ENCODE measurements at places on chromosomes 4 and X.

DNA sequence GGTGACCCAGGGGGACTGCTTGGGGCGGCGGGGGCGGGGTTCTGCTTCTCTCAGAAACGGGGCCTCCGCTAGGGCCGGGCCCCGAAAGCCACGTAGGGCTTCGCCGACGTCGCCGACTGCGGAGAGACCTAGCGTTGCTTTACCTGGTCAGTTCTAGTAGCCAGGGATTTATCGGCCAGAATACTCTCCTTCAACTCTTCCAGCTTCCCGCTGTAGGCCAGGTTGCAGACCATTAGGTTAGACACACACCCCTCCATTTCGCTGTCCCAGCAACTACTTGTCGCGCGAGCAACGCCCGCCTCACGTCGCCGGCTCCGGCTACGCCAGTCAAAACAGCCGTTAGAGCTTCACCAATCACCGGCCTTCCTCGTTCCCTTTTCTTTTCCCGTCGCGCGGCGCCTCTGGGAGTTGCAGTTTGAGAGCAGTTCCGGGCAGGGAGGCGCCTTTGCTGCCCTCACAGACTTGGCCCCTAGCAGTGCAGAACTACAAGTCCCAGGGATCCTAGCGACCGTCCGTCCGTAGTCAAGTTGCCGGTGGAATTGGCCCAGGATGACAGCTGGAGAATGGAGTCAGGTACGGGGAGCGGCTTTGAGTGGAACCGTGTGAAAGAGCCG is at the start of the genes ATG4A and PSMD10:
Gene ATG4A, plus strand, starts transcription at position 515 of the 614 bp plus-strand sequence. Its CDS starts 49 bp downstream, at position 564.
Gene PSMD10, minus strand, starts transcription at position 279 of the 614 bp plus-strand sequence. Its CDS starts 22 bp downstream, at position 257.
- DNase-seq, result peak; percentile 94

- DNase-seq, result no peak
Measured at GRCh38 chr4:168485156-168485910, 5.0 kb upstream of the DDX60L start.

- no peak for DNase-seq
Measured at GRCh38 chr4:107392951-107393350, 327.1 kb downstream of the PAPSS1 start.

- DNase-seq, result no peak
Measured at GRCh38 chrX:5823903-5824302, 404.8 kb downstream of the NLGN4X start.
